Muscle of leg (tissue), 16 donors: ENCODE measurements at places on chromosomes 11 and 22.

- no peak for DNase-seq
These were observed 80.8 kb downstream of the FBLN1 start for GRCh38 chr22:45583504-45583903.

DNA sequence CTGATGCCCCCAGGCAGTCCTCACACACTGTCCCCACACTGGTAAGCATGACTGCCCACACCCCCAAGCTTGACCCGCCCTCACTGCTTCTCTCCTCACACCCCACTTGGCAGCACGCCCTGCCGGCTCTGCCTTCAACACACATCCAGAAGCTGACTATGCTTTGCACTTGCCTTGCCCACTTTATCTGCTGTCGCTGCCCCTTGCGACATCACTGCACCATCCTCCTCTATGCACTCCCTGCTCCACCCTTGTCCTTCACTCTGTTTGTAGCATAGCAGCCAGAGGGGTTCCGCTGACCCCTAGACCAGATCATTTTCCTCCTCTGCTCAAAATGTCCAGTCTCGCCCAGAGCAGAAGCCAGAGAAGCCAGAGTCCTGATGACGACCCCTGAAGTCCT lies 25.3 kb upstream of the SLC25A1 start:
- no peak for DNase-seq

DNA sequence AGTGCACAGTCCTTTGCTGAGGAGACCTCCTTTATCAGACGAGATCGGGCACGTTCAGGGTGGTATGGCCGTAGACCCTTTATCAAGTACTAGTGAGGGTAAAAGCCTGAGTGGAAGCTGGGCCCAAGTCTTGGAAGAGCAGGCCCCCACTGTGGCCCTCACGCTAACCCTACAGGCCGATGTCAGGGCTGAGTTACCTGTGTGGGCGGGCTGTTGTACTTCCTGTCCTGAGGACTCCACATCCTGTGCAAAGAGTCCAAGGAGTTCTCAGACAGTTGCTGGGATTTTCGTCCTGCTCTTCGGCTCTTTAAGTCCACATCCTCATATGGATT lies 34.9 kb downstream of the RPL27A start:
- DNase-seq: no peak

DNA sequence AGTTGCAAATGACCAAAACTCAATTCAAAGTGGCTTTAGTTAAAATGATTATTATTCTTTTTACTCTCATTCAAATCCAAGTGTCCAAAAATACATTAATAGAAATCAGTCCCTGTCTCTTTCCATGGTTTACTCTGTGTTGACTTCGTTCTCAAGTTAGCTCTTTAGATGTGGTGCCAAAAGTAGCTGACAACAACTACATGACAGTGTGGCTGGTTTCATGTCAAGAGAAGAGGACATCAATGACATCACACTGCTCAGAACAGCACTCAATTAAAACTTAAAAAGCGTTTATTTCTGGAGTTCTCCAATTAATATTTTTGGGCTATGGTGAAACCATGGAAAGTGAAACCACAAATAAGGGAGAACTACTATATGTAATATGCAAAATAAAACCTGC lies 1746.9 kb downstream of the LRRC4C start:
- DNase-seq: no peak

- DNase-seq: no peak
These were observed 145.3 kb downstream of the NCAM1 start for GRCh38 chr11:113106507-113106906.

- no peak for DNase-seq
These were observed 21.6 kb upstream of the RFPL2 start for GRCh38 chr22:32226326-32227104.

GRCh38 chr11:36465449-36466163 lies 44.5 kb downstream of the TRAF6 start:
- DNase-seq: peak; percentile 72

GRCh38 chr11:70494559-70495350 lies 96.4 kb downstream of the CTTN start:
- DNase-seq: no peak

DNA sequence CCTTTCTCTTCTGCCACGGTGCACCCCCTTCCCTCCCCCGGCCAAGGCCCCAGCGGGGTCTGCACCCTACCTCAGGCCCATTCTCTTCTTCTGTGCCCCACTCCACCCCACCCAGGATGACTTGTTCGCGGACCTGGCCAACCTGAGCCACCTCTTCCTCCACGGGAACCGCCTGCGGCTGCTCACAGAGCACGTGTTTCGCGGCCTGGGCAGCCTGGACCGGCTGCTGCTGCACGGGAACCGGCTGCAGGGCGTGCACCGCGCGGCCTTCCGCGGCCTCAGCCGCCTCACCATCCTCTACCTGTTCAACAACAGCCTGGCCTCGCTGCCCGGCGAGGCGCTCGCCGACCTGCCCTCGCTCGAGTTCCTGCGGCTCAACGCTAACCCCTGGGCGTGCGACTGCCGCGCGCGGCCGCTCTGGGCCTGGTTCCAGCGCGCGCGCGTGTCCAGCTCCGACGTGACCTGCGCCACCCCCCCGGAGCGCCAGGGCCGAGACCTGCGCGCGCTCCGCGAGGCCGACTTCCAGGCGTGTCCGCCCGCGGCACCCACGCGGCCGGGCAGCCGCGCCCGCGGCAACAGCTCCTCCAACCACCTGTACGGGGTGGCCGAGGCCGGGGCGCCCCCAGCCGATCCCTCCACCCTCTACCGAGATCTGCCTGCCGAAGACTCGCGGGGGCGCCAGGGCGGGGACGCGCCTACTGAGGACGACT lies 15.9 kb downstream of the RTN4RL2 start:
- peak; percentile 51 for DNase-seq

DNA sequence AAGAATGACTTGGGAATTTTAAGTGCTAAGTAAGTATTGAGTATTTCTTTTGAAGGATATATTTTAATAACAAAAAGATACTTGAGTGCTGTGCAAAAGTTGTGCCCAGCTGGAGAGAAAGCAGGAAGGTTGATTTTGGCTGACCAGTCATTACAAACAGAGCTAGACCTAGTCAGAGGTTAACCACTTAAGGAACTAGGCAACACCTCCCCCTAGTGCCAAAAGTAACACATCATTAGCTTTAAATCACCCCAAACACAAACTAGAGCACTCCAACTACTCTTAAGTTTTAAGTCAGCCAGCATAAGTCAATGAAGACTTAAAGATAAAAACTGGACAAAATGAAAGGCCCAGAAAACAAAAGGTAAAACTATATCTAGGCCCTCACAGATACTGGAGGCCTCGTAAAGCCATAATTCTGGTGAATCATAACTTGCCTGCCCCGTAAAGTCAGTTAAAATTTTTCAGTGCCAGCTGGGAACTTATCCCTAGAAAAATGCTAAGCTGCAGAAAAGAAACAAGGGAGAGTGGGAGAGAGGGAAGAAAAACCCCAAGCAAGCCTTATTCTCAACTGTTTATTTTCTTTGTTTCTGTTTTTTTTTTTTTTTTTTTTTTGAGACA lies 4.6 kb downstream of the TMEM9B start:
- peak; percentile 88 for DNase-seq

DNA sequence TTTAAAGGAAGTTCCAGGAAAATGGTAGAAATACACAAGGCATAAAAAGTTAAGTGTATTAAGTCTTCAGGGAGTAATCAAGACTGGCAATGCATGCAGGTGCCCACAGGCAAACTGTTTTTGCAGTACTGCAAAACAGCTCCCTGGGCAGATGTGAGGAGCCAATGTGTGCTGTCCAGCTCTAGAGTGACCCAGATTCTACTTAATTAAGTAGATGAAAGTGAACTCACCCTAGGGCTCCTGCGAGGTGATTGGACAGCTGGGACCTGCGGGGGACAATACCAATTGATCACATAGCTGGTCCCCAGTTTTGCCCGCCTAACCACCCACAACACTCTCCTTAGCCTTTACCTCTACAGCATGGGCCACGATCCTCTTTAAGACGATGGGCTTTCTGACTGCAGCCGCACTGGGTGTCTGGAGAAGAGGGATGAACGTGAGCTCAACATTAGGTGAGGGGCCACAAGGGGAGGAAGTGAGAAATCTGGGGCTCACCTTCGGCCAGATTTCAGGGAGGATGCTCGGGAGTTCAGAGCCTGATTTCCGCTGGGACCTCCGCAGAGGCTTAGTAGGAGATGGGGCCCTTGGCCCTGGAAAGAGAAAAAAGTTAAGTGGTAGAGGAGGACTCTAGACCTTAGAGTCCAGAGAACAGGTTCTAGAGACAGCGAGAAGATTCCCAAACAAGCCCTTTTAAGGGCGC lies 556 bp downstream of the CDCA5 start:
- no peak for DNase-seq

DNA sequence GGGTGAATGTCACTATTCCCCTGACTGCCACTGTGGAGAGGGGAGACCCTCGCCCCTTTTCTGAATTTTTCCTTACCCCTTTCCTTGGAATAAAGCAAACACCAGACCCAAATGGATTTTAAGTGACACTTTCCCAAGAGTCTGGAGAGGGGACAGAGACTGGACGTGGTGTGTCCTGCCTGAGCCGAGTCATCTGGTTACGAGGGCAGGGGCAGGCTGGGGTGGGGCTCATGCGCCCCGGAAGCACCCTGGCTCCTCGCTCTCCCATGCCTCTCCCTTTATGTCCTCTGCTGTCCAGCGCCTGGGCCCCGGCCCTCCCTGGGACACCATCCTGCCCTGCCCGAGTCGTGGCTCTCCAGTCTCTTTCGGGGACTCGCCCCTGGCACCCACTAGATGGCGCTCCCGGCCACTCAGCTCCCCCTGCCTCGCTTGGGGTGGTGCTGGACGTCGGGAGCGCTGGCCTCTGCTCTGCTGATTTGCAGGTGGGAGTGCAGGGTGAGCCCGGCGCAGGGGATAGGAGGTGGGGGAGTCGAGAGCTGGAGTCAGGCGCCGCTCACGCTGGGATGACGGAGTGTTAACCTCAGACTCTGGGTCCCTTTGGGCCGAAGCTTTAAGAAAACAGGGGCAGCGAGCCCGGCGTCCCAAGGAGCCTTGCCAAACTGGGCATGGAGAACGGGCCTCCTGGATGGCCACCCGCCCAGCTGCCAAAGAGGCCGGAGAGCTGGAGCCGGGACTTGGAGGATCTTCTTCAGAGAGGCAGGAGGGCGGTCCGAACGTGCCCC lies 89.8 kb downstream of the RPS6KA4 start:
- peak; percentile 86 for DNase-seq

DNA sequence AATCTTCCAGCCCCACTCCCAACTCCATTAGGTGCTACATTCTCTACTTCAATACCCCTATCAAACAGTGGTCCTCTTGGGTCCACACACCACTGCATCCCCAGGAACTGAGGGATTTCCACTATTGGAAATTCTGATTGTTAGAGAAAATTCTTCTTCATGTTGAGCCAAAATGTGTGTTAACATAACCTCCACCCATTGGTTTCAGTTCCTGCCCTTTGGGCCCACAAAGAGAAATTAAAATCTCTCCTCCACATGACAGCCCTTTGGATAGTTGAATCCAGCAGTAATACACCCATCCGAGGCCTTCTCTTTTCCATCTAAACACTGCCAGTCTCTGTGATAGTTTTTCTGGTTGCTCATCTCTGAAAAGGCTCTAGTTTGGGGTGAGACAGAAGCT lies 2.1 kb downstream of the VSIG2 start:
- DNase-seq: no peak

- no peak for DNase-seq
These were observed 60.8 kb upstream of the FAM181B start for GRCh38 chr11:82794490-82794889.

DNA sequence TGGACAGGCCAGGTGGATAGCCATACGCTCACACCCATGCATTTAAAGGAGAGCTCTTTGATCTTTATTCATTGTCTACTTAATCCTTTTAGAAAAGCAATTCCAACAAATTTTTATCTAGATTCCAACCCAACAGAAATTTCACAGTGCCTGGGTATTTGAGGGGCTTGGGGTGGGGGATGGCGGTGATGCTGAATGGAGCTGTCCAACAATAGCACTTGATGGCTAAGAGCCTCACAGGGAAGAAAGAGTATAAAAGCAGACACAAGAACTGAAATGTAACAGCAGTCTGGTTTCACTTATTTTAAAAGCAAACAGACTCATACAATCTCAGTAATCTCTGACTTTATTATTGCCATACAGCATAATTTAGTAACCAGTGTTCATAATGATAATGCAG lies 101.8 kb upstream of the SORL1-AS1 start:
- DNase-seq: no peak

- DNase-seq: no peak
These were observed 24.9 kb downstream of the CHEK2 start for GRCh38 chr22:28716686-28717085.

GRCh38 chr11:115181538-115181937 lies 322.7 kb downstream of the CADM1 start:
- DNase-seq: no peak

DNA sequence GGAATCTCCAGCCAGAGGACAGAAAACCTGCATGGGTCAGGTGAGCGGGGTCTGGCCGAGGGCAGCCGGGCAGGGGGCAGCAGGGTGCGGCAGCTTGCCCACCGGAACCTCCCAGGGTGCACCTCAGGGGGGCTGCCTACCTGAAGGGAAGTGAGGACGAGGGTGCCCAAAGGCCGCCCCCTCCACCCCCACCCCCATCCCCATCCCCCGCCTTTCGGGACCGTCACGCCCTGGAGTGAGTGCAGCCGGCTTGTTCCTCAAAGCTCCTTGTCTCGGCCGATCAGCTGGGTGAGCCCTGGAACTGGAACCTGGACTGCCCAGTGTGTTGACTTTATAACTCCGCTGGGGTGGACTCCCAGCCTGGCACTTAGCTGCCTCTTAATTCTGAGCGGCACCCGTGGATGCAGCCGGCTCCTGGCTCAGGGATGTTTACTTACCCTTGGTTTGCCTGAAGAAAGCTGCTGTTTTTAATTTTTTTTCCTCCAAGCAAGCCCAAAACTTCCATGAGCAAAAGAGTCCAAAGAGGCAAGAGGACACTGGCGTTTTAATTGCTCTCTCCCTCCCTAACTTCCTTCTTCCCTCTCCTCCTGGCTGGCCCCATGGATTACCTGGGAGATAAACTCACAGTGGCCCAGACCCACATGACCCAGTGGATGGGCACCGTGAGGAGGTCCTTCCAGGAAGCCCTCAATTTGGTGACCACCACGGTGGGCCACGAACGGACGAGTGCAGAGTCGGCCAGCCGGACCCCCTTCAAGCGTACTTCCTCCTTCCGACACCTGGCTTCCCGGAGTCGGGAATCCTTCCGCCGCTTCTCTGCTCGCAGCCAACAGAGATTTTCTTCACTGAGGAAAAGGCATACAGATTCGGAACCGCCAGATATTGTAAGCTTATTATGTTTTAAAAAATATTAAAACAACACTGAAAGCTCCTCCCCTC lies 87.8 kb upstream of the CRYBB3 start:
- DNase-seq: peak; percentile 37
